Hematopoietic multipotent progenitor cell treated with erythropoietin and hydrocortisone succinate and interleukin-3 and kit ligand, for 17 days (in vitro differentiated cells): ENCODE measurements at places on chromosomes 4 and X.

DNA sequence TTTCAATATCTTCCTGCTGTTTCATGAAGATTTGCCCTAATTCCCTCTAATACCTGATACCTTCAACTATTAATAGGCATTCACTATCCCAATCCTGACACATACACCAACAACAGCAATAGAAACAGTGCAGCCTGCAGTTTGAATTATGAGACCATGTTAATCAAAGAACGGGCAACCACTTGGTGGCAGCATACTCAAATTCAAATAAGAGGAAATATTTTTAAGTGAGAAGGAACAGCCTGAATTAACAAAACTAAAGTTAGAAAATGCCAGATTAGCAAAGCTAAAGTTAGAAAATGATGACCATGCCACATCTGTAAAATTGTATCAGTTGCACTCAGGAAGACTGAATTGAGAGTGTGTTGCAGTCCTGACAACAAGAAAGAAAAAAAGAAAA lies 204.9 kb downstream of the SMARCA1 start:
- DNase-seq, result no peak

DNA sequence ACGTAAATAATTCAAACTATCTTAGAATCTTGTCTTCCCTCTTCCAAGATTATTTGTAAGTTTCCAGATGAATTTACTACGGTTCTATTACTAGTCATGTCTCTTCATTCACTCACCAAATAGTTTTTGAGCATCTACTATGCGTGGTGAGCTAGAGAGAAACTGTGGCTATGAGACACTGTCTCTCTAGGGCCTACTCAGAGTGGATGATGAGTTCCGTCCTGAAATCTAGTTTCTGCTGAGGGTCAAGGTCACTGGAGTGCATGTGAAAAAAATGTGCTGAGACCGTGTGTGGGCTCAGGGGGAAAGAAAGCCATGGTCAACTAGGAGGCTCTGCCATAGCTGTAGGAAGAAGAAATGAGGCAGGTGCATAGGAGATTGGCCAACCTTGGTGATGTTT lies 320.2 kb upstream of the GATB start:
- no peak for DNase-seq

- no peak for DNase-seq
These were observed 54.3 kb upstream of the CAMK2D start for GRCh38 chr4:113815826-113816225.

DNA sequence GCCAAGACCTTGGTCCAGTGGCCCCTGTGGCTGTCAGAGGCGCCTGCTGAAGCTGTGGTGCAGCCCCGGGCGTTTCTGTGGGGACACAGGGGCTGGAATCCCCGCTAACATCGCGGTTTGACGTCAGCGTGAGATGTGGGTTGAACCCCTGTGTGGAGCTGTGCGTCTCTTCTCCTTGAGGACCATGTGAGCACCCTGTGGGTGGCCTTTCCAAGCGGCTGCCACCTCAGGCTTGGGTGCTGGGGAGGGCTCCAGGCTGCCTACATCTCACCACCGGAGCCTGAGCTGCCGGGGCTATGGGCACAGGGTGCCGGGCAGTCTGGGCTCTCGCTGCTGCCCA lies 27.7 kb downstream of the UVSSA start:
- no peak for DNase-seq

GRCh38 chr4:168057412-168057811 lies 34.9 kb upstream of the ANXA10 start:
- DNase-seq, result no peak

GRCh38 chr4:101853028-101853427 lies 62.5 kb downstream of the BANK1 start:
- DNase-seq, result no peak

DNA sequence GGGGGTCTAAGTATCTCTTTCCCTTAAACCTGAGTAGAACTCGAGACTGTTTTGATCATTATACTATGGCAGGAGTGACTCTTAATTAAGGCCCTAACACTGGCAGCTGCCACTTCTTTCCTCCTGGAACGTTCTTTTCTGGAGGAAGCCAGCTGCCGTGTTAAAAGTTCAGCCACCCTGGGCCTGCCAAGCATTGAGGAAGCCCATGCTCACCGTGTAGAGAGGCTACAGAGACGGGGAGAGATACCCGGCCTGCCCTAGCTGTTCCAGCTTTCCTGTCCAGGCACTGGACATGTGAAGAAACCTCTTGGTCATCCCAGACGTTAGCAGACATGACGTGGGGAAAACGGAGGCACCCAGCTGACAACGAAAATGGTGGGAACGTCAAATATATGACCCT lies 274.1 kb downstream of the ARHGAP10 start:
- no peak for DNase-seq

DNA sequence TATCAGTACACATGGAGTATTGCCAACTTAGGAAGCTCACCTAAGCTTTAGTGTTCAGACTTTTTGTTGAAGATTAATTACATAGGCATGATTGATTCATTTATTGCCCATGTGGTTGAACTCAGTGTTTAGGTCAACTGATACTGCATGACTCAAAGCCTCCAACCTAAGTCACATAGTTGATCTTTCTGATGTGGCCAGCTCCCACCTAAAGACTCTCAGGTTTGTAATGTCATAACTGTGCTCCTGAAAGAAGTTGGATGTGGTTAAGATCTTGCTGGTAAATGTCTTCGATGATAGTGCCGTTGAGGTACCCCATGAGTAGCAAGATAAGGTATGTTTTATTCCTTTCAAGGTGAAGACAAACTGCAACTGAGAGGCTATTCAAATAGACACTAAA lies 192.5 kb downstream of the EDA start:
- DNase-seq, result no peak

DNA sequence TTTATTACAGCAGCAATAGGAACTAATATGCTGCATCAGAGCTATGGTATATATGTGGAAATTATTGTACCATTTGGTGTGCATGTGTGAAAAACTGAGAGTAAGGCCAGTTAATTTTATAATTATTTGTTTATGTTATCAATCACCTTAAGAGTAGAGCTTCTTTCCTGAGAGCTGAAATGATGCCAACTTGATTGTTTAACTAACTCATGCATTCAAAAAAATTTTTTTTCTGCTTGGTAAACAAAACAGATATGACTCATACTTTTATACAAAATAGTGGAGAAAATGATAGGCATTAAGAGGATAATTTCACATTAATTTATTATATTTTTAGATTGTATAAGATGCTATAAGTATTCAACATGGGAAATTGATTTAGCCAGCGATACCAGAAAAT lies 622.7 kb downstream of the RAPGEF2 start:
- DNase-seq, result no peak

- peak; percentile 77 for DNase-seq
These were observed 3.5 kb downstream of the AP1AR start for GRCh38 chr4:112234952-112235609.

DNA sequence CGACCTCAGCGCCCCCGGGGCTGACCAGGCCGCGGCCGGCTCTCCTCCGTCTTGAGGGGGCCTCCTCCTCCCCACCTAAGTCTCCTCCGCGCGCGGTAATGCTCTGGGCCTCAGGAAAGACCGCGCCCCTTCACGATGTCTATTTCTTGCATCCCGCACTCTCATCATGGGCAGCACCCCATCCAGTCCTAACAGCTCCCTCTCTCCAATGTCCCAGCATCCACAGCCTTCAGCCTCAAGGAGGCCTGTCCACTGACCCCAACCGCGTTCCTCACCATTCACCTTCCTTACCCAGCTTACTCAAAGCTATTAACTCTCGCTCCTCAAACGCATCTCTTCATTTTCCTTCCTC lies 77.5 kb downstream of the MAGED4 start:
- DNase-seq, result no peak

GRCh38 chr4:38894322-38894982 lies 26.8 kb downstream of the FAM114A1 start:
- no peak for DNase-seq

GRCh38 chrX:132004728-132005127 lies 18.4 kb upstream of the STK26 start:
- no peak for DNase-seq

DNA sequence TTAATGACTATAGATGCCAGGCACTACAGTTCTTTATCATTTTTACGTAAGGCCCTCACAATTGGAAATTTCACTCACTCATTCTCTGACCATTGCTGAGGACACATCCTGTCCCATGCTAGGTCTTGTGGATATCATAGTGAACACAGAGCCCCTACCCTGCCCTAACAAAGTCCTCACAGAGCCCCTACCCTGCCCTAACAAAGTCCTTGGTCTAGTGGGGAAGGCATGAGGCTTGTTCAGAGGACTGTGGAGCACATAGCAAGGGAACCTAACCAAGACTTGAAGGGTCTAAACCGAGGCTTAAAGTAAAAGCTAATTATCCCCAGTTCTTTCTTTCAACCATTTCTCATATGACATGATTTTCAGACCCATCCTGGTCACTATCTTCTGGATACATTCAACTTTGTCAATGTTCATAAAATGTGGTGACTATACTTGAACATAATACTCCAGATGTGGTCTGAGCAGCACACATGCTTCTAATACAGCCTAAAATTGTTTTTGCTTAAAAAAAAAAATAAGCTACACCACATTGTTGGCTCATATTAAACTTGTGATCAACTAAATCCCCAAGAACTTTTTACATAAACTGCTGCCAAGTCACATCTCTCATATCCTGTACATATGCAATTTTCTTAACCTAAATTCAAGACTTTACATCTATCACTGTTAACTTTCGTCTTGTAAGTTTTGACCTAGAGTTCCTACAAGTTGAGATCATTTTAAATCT lies 77.0 kb downstream of the GPC3 start:
- no peak for DNase-seq

GRCh38 chrX:46247456-46247855 lies 297.8 kb downstream of the ZNF674 start:
- DNase-seq, result no peak

GRCh38 chrX:131646106-131646505 lies 102.2 kb downstream of the OR13H1 start:
- DNase-seq, result no peak

GRCh38 chr4:2413821-2414610 lies 4.4 kb downstream of the ZFYVE28 start:
- DNase-seq, result no peak

GRCh38 chr4:41718907-41719306 lies 29.6 kb downstream of the PHOX2B start:
- DNase-seq, result no peak

DNA sequence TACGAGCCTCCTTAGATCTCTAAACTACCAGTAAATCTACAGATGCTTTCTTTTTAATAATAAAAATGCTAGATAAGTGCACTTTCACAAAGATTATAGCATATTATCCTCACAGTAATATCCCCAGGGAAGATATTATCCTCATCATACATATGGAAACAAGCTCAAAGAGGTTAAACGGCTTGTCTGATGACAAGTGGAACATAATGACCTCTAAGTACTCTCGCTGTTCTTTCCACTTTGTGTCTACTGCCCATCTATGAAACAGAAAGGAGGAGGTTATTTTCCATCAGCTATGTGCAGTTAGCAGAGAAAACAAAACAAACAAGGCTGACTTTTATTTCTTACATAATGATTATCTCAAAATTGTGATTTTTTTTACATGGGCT lies 42.8 kb upstream of the PRDM8 start:
- DNase-seq, result no peak

- no peak for DNase-seq
These were observed 81.1 kb upstream of the HELT start for GRCh38 chr4:184937030-184937710.

DNA sequence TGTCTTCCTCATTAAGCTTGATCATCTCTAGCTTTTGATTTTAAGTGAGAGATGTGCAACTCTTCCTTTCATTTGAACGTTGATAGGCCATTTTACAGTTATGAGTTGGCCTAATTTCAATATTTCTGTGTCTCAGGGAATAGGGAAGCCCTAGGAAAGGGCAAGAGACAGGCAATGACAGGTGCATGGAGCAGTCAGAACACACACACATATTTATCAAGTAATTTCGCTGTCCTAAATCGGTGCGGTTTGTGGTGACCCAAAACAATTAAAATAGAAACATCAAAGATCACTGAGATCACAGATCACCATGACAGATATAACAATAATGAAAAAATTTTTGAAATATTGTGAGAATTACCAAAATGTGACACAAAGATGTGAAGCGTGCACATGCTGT lies 87.7 kb upstream of the LSM6 start:
- no peak for DNase-seq

DNA sequence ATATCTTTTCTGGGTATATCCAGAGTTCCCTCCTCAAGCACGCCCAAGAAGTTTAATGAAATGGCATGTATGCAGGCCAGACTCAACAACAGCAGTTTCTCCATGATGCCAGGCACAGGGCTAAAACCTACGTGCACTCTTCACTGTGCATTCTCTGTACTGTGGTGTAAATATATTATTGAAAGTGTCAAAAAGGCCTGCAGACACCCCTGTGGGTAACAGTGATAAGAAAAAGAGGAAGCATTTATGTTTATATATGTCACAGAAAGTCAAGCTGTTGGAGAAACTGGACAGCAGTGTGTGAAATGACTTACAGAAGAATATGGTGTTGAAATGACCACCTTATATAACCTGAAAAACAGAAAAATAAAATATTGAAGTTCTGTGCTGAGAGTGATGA lies 29.6 kb upstream of the DCAF8L1 start:
- DNase-seq, result no peak

DNA sequence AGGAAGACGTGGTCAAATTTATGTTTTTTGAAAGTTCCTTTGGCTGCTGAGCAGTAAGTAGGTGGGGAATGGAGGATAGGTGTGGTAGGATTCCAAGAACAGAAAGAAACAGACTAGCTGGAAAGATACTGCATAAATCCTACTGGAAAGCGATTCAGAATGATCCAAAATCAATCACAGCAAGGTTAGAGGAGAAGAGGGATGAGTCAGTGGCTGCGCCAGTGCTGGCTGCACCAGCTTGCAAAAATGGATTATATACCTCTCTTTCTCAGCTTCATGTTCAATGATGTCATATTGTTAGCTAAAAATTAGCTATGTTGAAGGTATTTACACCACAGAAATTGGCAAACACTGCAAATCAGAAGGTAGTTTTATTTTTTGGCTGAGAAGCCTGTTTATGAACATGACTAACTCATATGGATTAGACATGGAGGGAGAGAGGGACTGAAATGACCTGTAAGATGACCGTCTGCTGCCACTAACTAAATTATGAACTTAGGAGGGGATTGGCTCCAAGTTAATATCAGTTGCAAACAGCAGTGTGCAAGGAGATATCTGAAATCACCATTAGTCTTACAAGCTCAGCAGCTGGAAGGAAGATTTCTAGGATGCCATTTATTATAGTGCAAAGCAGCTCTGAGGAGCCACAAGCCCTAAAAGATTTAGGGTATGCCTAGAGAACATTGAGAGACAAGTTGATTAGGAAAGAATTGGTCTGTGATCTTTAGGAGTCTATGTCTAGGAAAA lies 405.3 kb downstream of the MID1IP1 start:
- DNase-seq, result no peak

DNA sequence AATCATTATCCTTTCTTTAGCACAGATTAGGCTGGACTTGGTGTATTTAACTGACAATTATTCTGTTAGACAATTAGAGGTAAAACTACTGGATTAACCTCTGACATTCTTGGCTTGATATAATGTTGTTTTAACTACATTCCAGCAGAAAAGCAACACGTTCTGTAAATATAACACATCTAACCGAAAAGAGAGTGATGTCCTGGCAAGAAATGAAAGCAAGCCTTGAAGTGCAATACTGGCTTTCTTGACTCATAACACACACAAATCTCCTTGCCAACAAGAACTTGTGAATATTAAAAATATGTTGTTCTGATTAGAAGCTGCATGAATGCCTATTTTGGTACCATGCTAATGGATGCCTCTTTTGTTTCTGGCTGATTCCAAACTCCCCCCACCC lies 76.4 kb downstream of the EFHC2 start:
- no peak for DNase-seq
